ENCODE measurements at places on chromosomes 3 and 15.

DNA sequence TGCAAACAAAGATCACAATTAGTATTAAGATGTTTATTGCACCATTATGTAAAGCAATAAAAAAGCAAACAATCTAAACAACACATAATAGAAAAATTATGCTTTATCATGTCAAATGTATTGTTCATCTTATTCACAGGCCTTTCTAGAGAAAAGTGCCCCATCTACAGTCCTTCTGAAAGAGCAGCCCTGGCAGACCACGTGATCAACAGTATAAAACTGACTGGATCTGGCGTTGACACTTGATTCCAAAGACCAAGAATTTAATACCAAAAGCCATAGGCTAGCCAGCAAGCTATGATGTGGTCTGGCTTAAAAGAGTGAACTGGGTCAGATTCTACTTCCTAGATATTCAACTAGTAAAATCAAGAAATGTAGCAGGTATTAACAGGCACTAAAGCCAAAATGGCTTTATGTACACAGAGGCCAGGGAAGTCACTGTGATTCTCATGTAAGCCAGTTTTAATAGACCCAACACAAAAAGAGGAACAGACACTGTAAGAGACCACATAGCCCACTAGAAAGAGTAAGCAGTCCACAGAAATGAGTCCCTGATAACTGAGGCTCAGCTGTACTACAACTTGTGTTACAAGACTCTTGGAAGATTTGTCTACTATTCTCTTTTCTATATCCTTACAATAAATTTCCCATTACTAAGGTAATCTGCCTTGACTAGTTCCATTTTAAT is 32.5 kb downstream of the DMXL2 start:
- DNase-seq: no peak

DNA sequence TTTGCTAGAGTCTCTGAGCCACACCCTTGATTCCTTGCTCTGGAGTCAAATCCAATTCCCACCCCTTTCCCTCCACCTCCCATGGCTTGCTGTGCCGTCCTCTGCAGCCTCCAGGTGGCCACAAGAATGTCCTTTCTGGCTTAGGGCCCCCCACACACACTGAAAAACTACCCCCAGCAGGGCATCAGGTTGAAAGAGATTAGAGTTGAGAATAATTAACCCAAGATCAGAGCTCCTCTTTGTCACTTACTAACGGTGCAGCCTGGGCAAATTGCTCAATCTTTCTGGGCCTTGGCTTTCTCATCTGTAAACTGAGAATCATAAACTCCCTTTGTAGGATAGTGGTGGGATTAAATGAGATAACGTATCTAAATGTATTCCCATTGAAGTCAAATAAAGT is 78.5 kb downstream of the MRPL46 start:
- no peak for DNase-seq

DNA sequence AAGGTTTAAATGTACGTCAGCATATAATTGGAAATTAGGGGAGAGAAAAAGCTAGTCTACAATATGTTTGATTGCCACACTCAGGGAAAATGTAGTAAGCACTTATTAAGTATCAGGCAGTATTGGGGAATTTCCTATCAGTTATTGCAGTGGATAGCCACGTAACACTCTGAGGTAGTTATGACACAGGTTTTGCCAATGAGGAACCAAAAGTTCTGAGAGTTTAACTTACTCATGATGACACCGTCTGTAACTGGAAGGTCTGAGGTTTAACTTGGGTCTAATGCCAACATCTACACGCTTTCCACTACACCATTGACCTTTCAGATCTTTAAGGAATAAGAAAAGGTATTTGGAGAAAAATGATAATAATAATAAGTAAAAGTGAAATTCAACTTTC is 89.5 kb downstream of the ZMAT3 start:
- DNase-seq: no peak

GRCh38 chr15:41661518-41662225 is 1.5 kb downstream of the MGA start:
- peak; percentile 57 for DNase-seq

DNA sequence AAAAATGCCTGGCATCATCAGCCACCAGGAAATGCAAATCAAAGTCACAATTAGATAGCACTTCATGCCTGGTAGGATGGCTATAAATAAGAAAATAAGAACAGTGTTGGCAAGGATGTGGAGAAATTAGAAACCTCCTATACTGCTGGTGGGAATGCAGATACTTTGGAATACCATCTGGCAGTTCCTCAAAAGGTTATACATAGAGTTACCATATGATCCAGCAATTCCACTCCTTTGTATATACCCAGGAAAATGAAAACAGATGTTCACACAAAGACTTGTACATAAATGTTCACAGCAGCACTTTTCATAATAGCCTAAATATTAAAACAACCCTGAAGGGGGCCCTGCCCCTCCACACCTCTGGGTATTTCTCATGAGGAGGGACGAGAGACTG is 13.7 kb downstream of the ACSBG1 start:
- DNase-seq: no peak

DNA sequence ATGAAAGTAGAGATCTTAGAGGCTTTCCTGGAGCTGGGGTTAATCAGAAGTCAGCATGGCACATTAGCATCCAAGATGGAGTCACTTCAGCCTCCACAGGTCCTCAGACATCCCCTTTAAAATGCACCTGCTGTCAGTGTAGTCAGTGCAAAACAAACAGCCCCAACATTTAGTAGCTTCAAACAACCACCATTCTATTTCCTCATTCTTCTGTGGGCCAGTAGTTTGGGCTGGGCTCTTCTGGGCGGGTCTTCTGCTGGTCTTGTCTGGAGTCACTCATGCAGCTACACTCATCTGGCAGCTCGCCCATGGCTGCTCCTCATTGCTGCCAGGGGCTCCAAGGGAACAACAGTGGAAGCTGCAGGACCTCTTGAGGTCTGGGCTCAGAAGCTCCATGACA is 99.9 kb downstream of the TLE3 start:
- DNase-seq: no peak

- DNase-seq: no peak
These were observed 118.6 kb upstream of the RNF7 start for GRCh38 chr3:141619450-141619849.

DNA sequence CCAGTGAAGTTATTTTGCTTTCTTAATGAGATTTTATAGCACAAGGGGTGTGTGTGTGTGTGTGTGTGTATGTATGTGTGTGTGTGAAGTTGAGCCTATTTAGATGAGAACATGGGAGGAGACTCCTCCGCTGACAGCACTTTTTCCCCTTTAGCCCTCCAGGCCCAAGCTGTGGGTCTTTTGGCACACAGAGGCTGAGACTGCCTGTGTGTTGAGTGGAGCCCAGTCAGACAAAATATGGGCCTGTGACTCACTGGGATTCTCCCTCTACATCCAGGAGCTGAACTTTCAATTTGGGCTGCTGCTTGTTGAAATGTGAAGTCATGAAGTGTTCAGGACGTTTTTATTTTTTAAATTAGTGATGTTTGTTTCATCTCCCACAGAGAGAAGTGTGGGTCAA is 108.0 kb downstream of the MFSD1 start:
- no peak for DNase-seq

GRCh38 chr3:127781411-127782001 is 40.8 kb downstream of the MGLL start:
- no peak for DNase-seq

- DNase-seq: no peak
These were observed 49.5 kb upstream of the PCSK6 start for GRCh38 chr15:101538996-101539395.

- DNase-seq: no peak
These were observed 245.3 kb upstream of the NR2E3 start for GRCh38 chr15:71565006-71565405.

DNA sequence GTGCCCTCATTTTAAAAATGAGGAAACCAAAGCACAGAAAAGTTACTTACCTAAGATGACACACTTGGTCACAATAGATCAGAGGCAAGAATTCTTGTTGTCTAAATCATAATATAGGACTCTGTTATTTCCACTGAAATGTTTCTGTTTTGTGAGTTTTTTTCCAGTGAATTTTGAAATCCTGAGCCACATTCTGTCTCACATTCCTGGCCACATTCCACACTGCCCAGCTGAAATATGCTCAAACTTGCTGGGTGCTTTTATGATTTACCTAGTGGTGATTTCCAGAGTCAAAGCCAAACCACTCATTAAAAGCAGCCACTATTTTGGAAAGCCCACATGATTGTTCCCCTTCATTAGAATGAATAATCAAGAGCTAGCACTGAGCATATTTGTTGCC is 82.3 kb upstream of the NPHP3 start:
- DNase-seq: no peak

- no peak for DNase-seq
These were observed 29.8 kb downstream of the MLF1 start for GRCh38 chr3:158600787-158601186.

DNA sequence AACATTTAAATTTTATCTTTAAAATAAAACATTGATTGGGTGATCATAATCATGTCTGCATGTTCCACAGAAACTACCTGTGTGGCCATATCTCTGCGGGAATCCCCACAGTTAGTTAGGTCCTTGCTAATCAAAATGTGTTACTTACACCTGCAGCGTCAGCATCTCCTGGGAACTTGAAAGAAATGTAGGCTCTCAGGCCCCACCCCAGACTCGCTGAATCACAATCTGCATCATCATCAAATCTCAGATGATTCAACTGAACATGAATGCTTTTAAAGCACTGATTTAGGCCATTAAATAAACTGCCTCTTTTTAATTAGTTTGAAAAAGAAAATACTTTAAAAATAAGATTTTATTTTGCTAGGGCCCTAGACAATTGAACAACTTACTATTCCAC is 577.8 kb downstream of the PYDC2 start:
- no peak for DNase-seq

- no peak for DNase-seq
These were observed 29.3 kb upstream of the SLCO3A1 start for GRCh38 chr15:91824256-91824655.

GRCh38 chr15:81064253-81064652 is 63.5 kb downstream of the TLNRD1 start:
- DNase-seq: no peak

- DNase-seq: no peak
These were observed 69.8 kb downstream of the TNFAIP8L3 start for GRCh38 chr15:51024735-51025453.

- no peak for DNase-seq
These were observed 71.7 kb downstream of the TMCO5A start for GRCh38 chr15:38005953-38006808.

GRCh38 chr15:65184305-65184867 is 756 bp downstream of the CLPX start:
- DNase-seq: peak; percentile 21

- no peak for DNase-seq
These were observed 609.1 kb upstream of the BCHE start for GRCh38 chr3:166446291-166446690.

GRCh38 chr3:194268654-194269512 is 82.2 kb downstream of the CPN2 start:
- DNase-seq: no peak

DNA sequence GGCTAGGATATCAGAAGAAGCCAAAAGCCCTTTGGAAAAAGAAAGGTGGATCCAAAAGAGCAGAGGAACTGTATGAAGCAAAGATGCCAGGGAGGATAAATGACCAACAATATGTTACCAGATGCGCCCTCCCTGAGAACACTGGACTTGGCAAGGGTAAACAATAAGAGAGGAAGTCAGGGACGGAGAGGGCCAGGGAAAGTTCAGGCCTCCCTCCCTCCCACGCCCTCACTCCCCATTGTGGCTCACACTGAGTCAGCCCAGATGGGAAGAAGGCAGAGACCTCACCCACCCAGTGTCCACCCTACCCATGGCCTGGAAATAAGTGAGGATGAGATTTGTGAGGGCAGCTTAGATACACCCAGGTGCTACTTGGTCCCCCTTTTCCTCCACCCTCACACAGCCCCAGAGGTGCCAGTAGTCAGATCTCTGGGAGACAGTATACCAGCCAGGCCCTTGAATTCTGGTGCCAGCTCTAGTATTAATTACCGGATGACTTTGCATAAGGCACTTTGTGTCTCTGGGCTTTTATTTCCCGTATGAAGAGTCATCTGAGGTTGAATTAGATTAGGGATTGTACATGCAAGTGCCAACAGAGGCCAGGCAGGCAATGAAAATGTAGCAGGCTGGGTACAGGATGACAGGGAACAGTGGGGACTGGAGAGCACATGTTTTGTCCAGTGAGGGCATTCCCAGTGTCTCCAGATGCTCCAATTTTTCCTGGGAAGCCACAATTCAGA is 35.1 kb upstream of the FRMD4B start:
- DNase-seq: no peak

DNA sequence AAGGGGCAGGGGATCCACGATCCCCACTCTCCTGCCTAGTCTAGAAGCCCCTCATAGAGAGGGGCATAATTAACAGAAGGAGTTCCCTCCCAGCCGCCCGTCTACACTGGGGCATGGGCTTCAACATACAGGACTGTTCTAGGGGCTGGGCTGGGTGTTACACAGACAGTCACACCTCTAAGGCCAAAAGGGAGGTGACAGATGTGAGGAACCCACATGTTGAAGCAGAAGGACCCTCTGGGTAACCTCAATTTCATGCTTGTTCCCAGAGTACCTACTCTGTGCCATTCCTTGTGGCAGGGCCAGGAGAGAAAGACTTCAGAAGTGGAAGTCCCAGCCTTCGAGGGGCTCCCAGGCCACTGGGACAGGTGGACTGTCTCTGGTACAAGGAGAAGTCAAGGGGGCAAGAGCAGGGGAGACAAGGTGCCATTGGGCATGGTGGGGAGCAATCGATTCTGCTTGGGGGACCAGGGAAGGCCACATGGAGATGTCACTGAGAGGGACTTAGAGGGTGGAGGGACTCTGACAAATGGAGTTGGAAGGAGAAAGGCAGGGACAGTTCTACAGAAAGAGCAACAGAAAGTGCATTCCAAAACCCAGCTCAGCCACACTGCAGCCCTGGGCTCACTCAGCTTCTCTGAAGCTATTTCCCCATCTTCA is 71.3 kb downstream of the CPN2 start:
- no peak for DNase-seq

- no peak for DNase-seq
These were observed 2.7 kb downstream of the LCTL start for GRCh38 chr15:66563126-66563525.

GRCh38 chr3:146948186-146948585 is 343.0 kb upstream of the PLSCR5 start:
- no peak for DNase-seq

DNA sequence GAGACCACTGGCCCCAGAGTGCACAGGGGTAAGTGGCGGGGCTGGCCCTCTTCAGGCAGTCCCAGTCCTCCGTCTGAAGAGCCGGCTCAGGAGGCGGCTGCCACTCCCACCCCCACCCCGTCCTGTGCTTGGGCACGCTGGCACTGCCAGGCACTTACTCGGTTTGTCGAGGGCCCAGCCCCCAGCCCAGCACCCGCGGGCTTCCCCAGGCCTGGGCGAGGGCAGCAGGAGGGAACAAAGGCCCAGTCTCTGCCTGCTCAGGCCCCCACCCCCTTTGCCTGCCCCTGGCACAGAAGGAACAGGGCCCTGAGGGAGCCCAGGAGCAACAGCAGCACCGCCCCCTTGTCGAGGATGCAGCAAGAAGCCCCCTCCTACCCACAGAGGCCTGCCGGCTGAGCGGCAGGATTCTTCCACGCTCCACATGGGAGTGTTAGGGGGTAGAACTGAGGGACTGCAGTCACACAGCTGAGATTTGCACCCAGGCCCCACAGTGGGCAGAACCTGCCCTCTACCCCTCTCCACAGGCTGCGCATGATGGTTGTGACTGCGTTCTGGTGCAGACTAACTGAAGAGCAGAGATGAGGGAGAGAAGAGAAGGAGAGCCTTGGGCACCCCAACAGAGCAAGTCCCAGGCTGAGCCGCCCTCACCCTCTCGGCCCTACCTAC is 8.9 kb downstream of the DUSP7 start:
- DNase-seq: no peak
